ENCODE measurements at places on chromosomes 1 and 21.
A peak's percentile ranks its signal among the peaks of the same experiment; 100 is the strongest.

DNA sequence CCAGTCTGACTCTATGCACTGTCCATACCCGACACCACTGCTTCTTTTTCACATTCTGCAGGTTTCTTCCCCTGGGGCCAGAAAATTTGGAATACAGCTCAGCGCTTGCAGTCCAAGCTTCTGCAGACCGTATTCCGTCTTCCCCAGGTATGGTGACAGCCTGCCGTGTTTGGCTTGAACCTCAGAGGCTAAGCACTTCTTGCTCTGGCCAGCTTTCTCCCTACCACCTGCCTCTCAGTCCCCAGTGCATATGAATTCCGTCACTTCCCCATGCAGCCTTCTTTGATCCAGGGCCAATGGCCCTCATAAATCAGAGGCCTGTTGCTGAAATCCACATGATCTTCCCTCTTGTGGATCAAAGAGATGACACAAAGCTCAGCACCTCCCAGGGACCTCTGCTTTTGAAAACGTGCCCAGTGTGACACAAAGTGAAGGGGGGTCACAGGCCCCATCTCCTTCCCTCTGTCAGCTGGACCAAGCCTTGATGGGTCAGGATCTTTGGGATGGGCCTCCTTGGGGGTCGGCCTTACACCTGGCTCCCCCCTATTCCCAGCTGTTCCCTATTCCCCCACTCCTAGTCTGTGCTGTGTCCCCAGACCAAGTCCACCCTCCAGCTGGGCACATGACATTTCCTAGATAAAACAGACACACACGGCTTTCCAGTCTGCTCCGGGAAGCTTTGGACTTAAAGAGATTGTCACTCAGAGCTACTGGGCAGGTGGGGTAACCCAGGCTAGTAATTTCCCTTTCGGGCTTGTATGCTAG lies 66.6 kb downstream of the HMGB4 start:
- no peak for DNase-seq

GRCh38 chr1:23370330-23370708 lies 683 bp upstream of the ZNF436 start:
- DNase-seq, result no peak

GRCh38 chr1:26237230-26237966 lies 3.4 kb downstream of the CEP85 start:
- DNase-seq, result no peak

GRCh38 chr1:20493309-20493708 lies 7.3 kb upstream of the CAMK2N1 start:
- no peak for DNase-seq

DNA sequence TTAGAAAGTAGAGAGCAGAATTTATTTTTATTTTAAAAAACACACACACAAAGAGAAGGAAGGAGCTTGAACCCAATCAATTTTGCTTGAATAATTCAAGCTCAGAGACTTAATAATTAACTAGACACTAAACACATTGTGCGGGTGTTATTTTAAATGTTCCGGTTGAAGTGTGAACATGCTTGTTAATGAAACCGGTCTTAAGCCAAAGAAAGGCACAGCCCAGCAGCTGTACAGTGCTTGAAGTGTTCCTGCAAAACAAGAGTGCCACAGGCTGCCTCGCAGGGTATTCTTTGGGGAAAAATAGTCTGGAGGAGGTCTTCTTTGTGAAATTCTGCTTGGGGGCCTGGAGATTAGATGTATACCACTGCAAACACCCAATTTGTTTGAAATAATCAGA lies 2.2 kb upstream of the CDC42BPA start:
- DNase-seq, result no peak

DNA sequence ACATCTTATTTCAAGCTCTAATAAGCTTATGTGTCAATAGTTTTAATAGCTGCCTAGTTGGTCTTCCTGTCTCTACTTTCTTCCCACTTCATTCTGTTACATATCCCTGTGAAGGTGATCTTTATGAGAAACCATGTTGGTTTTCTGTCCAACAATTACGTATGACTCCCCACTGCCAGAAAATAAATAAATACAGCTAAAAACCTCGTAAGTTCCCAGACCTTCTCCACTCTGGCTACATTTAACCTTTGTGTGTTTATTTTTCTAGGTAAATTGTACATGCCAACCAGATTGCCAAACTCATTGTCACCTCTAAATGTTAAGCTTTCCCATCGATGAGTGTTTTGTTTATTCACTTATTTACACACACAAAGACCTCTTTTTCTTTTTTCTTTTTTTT lies 147.2 kb downstream of the CRB1 start:
- no peak for DNase-seq

DNA sequence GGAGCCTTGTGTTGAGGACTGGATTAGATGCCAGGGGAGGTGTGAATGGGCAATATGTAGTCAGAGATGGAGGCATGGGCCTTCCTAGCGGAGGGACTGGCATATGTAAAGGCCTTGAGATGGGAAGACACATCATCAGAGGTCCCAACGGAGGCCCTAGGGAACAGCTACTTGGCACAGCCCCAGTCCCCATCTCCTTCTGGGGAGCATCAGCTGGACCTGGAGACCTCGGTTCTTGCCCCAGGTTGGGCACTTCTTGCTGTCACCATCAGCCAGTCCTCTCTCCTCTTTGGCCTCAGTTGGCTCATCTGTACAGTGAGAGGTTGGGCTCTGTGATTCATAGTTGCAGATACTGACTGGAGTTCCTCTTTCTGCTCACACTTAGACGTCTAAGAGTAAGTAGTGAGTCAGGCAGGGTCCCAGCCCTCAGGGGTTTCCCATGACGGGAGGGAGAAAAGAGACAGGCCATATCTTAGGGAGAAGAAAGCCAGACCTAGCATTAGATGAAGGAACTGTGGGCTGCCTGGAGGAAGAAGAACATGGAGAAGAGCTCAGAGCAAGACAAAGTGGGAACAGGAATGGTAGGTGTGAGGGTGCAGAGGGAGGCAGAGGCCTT lies 3.4 kb upstream of the MARCKSL1 start:
- peak; percentile 25 for DNase-seq

Data from amniotic stem cell (primary cell).